Osteoblast (primary cell): ENCODE measurements at places on chromosomes 16 and 17. TPM values are rescaled to one million over a fixed set of nuclear protein-coding genes. Genes with fewer than 3 reads are reported as not detected.

Gene CDR2
- 49.5 and 52.5 TPM in 2 replicates for total RNA-seq

Gene RBFOX1
- total RNA-seq: not detected in 2 replicates

Gene BRIP1
- total RNA-seq: 5.9 and 6.2 TPM in 2 replicates

Gene SRCIN1
- total RNA-seq: not detected in 2 replicates

Gene HASPIN
- total RNA-seq: 1.4 and 1.5 TPM in 2 replicates

Gene SOST
- not detected in 2 replicates for total RNA-seq

Gene MYL11
- not detected in 2 replicates for total RNA-seq

Gene PRSS36
- total RNA-seq: 0.29 TPM in 1 of 2 replicates, not detected in the other

Gene PLD6
- total RNA-seq: 1.4 and 2.7 TPM in 2 replicates

Gene DNASE1
- total RNA-seq: 11.9 and 13.3 TPM in 2 replicates

Gene TBC1D3G
- 2.9 TPM in 1 of 2 replicates, not detected in the other for total RNA-seq

Gene DHRS11
- total RNA-seq: 2.9 and 3.3 TPM in 2 replicates

Gene CDC6
- total RNA-seq: 5.1 and 8.3 TPM in 2 replicates

Gene STH
- total RNA-seq: not detected in 2 replicates

Gene KRTAP4-5
- not detected in 2 replicates for total RNA-seq

Gene ACAP1
- 0.59 TPM in 1 of 2 replicates, not detected in the other for total RNA-seq

Gene ALOX12B
- not detected in 2 replicates for total RNA-seq

Gene DOC2A
- total RNA-seq: not detected in 2 replicates

Gene KRT33A
- not detected in 2 replicates for total RNA-seq

Gene CMTM1
- total RNA-seq: 4.0 and 4.1 TPM in 2 replicates

Gene CAPNS2
- total RNA-seq: 1.1 and 2.1 TPM in 2 replicates

Gene SLC38A7
- total RNA-seq: 65.1 and 68.4 TPM in 2 replicates

Gene KRT15
- 0.59 and 0.72 TPM in 2 replicates for total RNA-seq

Gene MRPL45
- total RNA-seq: 40.4 and 40.9 TPM in 2 replicates

Gene PRM2
- total RNA-seq: not detected in 2 replicates

Gene GINS3
- 1.1 and 1.8 TPM in 2 replicates for total RNA-seq

Gene BAIAP3
- under 0.01 and 0.29 TPM in 2 replicates for total RNA-seq

Gene KRTAP4-6
- total RNA-seq: not detected in 2 replicates

Gene PLEKHH3
- total RNA-seq: 14.7 and 19.9 TPM in 2 replicates

Gene RHBDL3
- total RNA-seq: under 0.01 TPM in 2 replicates

Gene DLX3
- total RNA-seq: 0.59 and 1.1 TPM in 2 replicates

Gene FGF11
- 0.29 and 0.36 TPM in 2 replicates for total RNA-seq

Gene TP53TG3B
- total RNA-seq: 0.36 TPM in 1 of 2 replicates, not detected in the other

Gene ABCC3
- total RNA-seq: 12.4 and 28.6 TPM in 2 replicates

Gene HOXB5
- not detected in 2 replicates for total RNA-seq

Gene GLYR1
- 48.0 and 48.1 TPM in 2 replicates for total RNA-seq

Gene DNAH17
- total RNA-seq: under 0.01 TPM in 2 replicates

Gene HS3ST4
- total RNA-seq: not detected in 2 replicates

Gene GAS7
- total RNA-seq: 1.8 and 3.6 TPM in 2 replicates

Gene SLC35G6
- not detected in 2 replicates for total RNA-seq

Gene KRT9
- total RNA-seq: not detected in 2 replicates

Gene HOXB8
- total RNA-seq: not detected in 2 replicates

Gene OR4D1
- total RNA-seq: not detected in 2 replicates

Gene CSH1
- not detected in 2 replicates for total RNA-seq

Gene C16orf90
- total RNA-seq: not detected in 2 replicates
